ENCODE measurements at places on chromosomes 4 and X.
A peak's percentile ranks its signal among the peaks of the same experiment; 100 is the strongest.

DNA sequence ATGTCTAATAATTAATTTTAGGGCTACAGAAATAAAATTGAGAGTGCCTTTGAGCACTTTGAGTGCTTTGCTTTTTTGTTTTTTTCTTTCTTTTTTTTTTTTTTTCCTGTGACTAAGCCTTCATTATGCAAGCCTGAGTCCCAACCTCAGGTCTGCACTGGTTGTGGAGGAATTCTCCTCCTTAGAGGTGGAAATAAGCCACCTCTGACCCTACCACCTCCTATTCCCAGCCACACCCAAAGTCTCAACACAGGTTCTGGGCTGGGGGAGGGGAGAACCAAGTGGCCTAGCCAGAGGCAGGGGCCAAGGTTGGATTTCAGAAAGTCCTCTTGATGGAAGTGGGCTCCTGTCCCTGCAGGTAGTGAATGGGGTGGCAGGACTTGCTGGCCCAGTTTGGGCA, 180.2 kb downstream of the ARAP2 start:
- no peak for DNase-seq

- DNase-seq, result peak; percentile 79
Observed at GRCh38 chrX:41384051-41384705, 50.2 kb downstream of the DDX3X start.

- no peak for DNase-seq
Observed at GRCh38 chr4:160825644-160826338, 1338.0 kb downstream of the FSTL5 start.

DNA sequence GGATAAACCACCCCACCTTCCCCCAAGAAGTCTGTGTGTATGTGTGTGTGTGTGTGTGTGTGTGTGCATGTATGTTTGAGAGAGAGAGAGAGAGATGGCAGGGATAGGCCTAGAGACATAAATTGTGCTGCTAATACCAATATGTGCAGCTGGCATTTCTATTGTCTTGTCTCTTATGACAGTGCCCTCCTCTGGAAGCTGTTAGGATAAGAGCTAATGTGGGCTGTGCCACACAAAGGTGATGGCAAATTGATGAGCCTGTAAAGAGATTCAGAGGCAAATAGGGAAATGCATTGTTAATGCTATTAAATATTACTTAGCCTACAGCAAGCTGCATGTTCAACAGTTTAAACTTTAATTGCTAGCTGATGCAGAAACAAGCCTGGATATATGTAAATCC, 332.0 kb downstream of the NKX6-1 start:
- DNase-seq, result no peak

GRCh38 chr4:140626661-140627376, 58.1 kb upstream of the UCP1 start:
- DNase-seq, result no peak

GRCh38 chr4:137738375-137738990, 206.2 kb upstream of the PCDH18 start:
- no peak for DNase-seq

- DNase-seq, result no peak
Observed at GRCh38 chr4:139813881-139814280, 148.3 kb downstream of the MGST2 start.

DNA sequence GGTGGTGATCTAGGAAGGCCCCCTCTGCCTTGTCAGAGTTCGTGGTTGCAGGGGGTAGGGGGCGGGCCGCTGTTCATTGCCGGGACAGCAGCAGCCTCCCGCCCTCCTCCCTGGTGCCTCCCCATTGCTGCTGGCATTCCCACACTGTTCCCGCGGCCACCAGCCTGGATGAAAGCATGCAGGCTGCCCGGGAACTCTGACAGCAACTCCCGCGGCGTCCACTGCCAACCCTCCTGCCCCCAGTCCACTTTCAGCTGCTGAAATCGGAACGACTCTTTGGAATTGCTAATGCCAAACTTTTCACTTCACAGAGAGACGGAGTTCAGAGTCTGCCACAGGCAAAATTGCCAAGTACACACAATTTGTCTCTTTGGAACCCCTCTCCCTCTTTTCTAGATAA, 121.9 kb downstream of the BEND2 start:
- no peak for DNase-seq

GRCh38 chr4:8690216-8691150, 97.9 kb downstream of the CPZ start:
- no peak for DNase-seq

DNA sequence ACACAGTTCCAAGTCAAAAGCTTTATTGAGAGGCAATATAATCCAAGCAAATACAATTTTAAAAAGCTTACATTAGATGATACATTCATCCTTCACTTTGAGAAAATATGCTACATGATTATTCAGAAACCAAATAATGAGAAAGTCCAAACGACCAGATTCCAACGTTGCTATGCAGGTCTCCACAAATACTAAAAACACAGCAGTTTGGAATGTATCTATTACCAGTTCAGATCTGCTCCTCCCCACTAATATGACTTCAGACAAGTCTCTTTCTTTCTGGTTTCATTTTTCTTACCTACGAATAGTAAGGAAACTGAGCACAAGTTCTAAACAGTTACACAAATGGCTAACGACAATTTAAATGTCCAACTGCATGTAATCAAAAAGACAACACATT, 9.5 kb downstream of the NAF1 start:
- DNase-seq, result no peak

DNA sequence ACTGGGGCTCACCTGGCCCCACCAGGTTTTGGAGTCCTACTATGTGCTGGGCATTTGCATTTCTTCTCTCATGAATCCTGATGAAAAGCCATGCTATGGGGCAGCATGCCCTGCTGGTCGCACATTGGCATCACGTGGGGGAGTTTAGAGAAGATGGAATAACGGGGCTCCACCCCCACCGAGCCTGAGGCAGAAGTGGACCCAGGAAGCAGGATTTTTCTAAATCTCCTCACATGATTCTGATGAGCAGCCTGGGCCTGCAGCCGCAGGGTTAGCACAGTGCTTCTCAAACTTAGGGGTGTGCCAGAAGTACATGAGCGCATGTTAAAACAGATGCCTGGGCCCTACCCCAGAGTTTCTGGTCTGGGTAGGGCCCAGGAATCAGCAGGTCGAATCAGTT, 4.6 kb upstream of the SORCS2 start:
- no peak for DNase-seq

DNA sequence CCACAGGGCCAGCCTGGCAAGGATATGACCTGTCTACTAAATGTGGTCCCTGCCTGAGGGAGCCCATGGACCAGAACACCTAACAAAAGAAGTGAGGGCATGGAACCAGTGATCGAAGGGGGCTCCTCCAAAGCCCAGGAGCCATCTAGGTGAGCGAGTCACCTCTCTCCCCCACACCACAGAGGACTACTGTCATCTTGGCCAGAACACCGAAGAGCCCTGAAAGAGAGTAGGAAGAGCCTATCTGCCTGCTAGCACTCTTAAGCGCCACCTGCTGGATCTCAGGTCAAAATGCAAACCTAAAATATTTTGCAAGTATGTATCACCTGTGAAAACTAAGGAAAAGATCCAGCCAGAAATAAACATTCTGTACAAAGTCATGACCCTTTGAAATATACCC, 137.9 kb upstream of the ZXDB start:
- DNase-seq, result no peak

DNA sequence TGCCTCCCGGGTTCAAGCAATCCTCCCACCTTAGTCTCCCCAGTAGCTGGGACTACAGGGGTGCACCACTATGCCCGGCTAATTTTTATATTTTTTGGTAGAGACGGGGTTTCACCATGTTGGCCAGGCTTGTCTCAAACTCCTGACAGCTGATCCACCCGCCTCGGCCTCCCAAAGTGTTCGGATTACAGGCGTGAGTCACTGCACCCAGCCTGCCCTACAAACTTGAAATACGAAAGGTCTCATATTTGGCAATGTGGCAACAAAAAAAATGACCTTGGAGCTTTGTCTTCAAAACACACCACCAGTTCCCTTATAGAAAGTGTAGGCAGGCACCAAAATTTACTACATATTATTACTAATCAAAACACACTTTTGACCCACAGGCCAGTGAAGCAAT, 22.9 kb upstream of the PTCHD1 start:
- no peak for DNase-seq

GRCh38 chrX:18039023-18039422, 177.9 kb upstream of the RAI2 start:
- no peak for DNase-seq

DNA sequence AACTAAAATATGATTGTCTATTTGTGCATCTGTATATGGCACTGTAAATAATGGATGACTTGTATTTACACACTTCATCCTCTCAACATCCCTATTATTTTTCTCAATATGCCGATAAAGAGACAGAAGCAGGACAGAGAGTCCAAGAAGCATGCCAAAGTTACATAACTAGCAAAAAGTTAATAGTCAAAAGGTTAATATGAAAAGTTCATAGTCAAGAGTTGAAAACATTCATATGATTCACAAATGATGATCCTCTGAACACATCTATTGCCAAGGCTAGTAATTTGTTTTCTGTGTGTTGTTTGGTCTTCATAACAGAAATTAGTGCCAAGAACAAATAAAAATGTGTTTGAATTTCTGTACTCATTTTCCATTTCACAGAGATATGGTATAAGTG, 231.0 kb downstream of the ADAMTS3 start:
- DNase-seq, result no peak

DNA sequence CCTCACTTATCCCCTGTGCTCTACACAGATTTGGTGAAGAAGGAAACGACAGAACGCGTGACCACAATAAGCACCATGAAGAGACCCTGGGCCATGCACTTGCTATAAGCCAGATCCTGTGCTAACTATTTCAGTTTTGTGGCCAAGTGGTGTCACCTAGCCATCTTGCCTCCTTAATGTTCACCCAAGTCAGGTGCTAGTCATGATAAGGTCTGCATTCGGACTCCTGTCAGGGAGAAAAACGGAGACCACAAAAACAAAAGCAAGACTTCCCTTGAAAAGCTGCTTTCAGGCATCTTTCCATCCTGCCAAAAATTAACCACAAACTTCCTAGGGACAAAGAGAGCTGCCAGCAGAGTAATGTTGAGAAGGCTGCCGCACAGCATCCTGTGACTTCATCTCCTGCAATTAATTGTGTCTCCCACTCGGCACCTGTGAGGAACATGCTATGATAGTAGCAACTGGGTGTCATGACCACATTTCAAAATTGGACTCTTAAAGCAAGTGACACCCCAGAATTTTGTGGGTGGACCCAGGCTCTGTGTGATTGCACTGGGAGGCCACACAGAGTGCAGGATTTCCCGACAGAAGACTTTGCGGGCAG, 8.8 kb upstream of the IDS start:
- DNase-seq, result no peak

GRCh38 chr4:113469023-113469390, 292.5 kb downstream of the CAMK2D start:
- DNase-seq, result no peak

DNA sequence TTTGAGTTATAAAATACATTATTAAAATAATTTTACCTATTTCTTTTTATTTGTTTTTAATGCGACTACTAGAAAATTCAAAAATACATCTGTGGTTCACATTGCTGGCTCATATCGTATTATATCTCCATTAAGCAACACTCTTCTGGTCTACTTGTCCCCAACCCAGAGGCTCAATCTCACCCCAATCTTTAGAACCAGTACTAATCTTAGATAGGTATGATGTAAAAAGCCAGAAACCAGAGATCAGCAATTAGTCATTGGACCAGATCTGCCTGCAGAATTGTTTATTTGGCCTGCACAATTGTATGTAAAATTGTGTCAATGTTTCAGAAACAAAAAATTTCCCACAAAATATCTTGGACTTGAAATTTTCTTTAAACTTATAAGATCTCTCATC, 155.5 kb upstream of the BMP3 start:
- no peak for DNase-seq

DNA sequence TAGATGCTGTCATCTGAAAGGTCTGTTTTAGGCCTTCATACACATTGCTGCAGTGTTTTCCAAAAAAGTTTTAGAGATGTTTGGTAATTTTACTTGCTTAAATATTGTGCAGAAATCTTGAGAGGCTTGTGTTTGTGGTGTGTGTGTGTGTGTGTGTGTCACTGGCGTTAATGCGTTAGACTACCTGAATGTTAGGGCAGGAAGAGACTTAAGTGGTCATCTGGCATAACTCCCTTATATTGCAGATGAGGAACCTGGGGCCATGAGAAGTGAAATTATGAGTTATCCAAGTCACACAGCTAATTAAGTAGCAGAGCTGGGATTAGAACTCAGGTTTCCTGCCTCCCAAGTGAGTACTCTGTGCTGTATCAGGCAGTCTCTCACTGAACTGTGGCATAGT, 1.4 kb downstream of the LSM6 start:
- DNase-seq, result no peak

GRCh38 chrX:2934715-2935710, 5.9 kb upstream of the ARSD start:
- DNase-seq, result no peak

DNA sequence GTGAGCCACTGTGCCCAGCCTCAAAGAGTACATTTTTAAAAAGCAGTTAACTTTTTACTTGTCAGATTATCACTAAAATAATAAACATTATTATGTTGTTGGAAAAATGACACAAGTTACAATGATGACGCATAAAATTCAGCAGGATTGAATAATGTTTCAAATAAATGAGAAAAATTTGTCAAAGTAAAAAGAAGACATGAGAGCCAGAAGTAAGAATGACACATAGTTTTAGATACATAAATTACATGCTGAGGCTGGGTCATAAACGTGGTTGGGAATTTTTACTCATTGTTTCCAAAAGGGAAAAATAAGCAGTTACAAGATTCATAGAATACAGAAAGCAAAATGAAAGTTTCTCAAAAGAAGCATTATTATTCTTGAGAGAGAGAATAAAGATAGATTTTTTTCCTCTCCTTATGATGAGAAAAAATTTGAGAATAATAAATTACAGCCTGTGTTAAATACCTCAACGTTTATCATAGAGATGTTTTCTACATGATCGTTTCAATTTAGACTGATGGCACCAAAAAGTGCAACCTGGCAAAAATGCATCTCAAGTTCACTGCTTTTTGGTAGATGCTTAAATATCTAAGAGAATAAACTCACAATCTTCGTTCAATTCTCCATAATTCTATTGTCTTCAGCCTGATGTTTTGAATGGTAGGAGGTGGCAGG, 40.4 kb downstream of the GUCY1B1 start:
- no peak for DNase-seq

- no peak for DNase-seq
Observed at GRCh38 chrX:44156726-44157125, 183.5 kb upstream of the NDP start.

DNA sequence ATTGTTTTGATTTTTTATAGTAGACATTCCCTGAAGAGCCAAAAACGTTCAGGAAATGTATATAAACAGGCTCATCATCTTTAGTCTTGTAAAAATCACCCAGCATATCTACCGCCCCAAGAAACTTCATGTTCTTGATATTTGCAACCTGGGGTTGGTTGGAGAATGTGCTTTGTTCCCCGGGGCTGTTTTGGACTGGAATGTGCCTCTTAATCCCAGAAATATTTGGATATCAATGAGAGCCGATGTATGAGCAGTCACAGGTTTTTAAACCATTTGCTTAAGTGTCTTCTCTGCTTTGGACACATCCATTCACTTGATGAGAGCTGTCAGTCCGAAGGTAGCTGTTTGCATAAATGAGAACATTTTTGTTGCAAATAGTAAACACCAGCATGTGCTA, 449.7 kb downstream of the PCDH7 start:
- no peak for DNase-seq

GRCh38 chr4:718460-718859, 12.8 kb downstream of the PCGF3 start:
- no peak for DNase-seq

Data from NCI-H460 (cell line).